ENCODE measurements at places on chromosomes 1 and 21. TPM values are rescaled to one million over a fixed set of nuclear protein-coding genes. Genes with fewer than 3 reads are reported as not detected.

DNA sequence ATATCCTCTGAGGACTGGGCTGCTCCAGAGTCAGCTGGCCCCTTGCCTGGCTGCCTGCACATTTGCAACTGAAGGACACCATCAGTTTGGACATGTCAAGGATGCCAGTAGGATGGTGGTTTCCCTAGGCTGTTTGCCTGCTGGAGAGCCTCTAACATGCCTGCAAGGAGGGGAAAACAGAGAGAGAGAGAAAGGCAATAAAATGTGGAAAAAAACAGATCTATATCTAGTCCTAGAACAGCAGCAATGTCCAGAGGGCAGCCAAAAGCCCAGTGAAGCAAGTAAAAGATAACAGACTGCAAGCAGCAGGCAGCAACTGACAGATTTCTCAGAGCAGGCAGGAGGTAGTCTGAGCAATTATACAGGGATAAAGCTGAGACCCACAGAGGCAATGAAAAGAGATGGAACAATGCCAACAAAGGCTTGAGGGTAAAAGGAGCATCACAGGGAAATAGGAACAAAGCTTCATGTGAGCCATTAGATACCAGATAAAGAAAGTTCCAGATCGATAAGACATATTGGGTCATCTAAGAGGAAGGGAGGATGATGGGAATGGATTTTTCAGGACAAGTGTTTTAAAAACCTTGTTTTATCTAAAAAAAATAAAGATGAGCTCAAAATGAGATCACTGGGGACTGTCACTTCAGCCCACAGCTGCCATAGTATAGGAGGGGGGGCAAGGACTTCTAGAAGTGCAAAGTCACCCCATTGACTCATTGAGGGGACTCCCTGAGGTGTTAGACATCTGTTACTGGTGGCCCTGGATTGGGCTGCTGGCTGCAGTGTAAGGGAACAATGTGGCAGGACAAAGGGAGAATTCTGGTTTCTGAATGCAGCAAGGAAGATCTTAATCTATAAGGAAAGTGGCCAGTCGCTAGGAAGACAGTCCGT, 38.6 kb upstream of the GADD45A start:
- no peaks in the 10 kb centered on the region for H3K4me1 ChIP-seq
- DNase-seq, result no peak
- H3K27ac ChIP-seq, result no peak overlapping the region
- H3K27me3 ChIP-seq, result no peaks in the 10 kb centered on the region
- H3K36me3 ChIP-seq, result no peaks in the 10 kb centered on the region

DNA sequence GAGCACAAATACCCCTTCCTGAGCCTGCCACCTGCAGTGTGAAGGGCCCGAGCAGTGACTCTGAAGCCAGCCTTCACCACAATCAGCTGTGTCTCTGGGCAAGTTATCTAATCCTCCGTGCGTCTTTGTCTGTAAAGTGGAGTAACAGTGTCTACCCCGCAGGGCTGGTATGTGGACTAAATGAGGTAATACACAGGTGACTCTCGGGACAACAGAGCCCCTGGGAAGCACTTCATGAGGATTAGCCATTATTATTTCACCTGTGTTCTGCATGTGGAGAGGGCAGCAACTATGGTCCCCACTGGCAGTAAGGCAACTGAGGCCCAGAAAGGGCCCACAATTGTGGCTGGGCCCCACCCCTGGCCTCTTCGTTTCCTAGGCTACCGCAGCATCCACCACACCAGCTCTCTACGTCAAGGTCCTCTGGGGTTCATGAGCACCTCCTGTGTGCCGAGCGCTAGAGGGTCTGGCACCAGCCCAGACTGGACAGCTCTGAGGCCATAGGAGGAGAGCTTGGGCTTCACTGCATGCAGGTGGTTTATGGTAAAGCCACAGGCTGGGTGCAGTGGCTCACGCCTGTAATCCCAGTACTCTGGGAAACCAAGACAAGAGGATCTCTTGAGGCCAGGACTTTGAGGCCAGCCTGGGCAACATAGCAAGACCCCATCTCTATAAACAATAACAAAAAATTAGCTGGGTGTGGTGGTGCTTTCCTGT, 41.3 kb upstream of the LRP8 start:
- H3K36me3 ChIP-seq, result no peaks in the 10 kb centered on the region
- H3K4me1 ChIP-seq, result no peaks in the 10 kb centered on the region
- no peaks in the 10 kb centered on the region for H3K27me3 ChIP-seq
- DNase-seq, result no peak

DNA sequence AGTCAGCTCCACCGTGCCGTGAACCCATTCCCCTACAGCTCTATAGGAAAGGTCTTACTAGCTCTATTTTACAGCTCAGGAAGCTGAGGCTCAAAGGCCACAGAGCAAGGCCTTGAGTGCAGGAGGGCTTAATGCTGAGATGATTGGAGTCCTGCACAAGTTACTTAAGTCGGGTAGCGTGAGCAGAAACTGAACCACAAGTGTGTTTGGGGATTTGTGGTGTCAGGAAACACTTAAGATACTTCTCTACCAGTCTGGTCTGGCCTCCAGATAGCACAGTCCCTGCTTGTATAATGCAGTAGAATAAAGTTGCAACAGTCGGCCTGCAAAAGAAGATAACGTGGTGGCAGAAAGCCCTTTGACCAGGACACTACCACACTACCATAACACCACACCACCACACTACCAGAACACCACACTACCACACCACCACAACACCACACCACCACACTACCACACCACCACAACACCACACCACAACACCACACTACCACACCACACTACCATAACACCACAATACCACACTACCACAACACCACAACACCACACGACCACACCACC, 118.1 kb downstream of the SPSB1 start:
- no peaks in the 10 kb centered on the region for H3K27me3 ChIP-seq
- peak overlapping the region; percentile 38 for H3K27ac ChIP-seq
- H3K4me1 ChIP-seq, result peaks cover 28% of the 10 kb centered on the region
- peak; percentile 22 for DNase-seq
- no peaks in the 10 kb centered on the region for H3K36me3 ChIP-seq

- no peaks in the 10 kb centered on the region for H3K36me3 ChIP-seq
- H3K4me3 ChIP-seq, result peak overlapping the region; percentile 75
- no peaks in the 10 kb centered on the region for H3K27me3 ChIP-seq
- DNase-seq, result no peak
- H3K27ac ChIP-seq, result no peak overlapping the region
Observed at GRCh38 chr1:179230251-179230650, 774 bp upstream of the ABL2 start.

Gene KLF17
- not detected for total RNA-seq
